ENCODE measurements at places on chromosomes 6 and 20.

DNA sequence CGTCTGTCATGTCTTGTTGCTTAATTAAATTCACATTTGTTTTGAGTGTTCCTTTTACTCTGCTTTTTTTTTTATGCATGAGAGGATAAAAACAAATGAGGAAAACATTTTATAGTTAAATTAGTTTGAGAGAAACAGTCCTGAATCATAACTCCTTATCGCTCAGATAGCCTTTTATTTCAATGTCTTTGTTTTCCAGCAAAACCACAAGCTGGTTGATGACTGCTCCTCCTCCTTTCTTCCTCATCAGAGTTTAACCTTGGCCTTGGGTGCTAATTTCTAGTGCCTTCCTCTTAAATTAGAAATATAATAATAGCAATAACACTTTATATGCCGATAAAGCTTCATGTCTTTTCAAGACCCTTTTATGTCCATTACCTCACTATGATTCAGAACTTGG is 3.1 kb downstream of the NOX3 start:
- DNase-seq: no peak

DNA sequence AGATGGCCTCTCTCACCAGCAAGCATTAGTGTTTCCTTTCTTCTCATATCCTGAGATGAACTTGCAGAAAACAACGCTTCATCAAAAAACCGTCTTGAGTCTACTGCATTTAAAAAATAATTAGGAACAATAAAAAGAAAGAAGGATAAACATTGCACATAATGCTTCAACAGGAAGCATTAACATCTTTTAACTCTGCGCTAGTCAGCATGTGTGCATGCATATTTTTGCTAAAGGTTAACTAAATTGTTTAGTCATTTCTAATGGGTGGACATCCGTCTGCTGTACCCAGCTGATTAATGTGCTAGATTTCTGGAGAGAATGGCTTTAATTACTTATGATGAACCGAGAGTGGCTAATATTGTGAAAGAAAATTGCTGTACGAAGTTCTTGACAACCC is 349.3 kb downstream of the SOX4 start:
- no peak for DNase-seq

GRCh38 chr6:135260612-135261011 is 79.5 kb downstream of the MYB start:
- DNase-seq: no peak

- no peak for DNase-seq
These were observed 69.5 kb downstream of the LCA5 start for GRCh38 chr6:79467716-79468115.

- DNase-seq: no peak
These were observed 301 bp downstream of the PPP1R3D start for GRCh38 chr20:59939879-59940128.

DNA sequence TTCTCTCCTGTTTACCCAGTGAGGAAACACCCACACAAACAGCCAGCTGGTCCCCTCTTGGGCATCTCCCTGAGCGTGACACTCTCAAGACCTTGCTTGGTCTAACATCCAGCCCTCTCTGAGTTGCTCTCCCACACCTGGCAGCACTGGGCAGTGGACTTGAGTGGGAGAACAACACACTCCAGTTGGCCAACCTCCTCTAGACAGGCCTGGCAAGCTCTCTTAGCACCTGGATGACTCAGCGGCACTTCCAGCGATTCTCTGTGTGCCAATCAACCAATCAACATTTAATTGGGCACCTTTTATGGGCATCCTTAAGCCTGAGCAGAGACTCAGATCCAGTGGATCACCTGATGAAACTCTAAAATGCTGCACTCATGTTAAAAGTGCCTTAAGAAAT is 76.6 kb upstream of the QKI start:
- DNase-seq: no peak

DNA sequence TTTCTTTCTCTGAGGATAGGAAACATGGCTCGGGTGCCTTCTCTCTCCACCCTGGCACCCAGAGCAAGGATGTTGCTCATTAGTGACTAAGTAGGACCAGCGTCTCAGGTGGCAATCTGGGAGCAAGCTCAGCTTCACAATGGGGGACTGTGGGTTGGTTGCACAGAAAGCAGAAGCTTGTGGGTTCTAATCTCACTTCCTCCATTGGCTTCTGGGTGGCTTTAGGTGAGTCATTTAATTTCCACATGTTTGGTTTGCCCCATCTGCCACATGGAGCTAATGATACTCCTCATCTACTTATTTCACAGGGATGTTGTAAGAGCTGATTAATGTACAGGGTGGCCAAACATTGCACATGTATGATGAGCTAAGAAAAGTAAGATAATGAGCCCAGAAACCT is 54.8 kb upstream of the AKIRIN2 start:
- DNase-seq: no peak

GRCh38 chr6:108187519-108187918 is 21.7 kb downstream of the NR2E1 start:
- no peak for DNase-seq

DNA sequence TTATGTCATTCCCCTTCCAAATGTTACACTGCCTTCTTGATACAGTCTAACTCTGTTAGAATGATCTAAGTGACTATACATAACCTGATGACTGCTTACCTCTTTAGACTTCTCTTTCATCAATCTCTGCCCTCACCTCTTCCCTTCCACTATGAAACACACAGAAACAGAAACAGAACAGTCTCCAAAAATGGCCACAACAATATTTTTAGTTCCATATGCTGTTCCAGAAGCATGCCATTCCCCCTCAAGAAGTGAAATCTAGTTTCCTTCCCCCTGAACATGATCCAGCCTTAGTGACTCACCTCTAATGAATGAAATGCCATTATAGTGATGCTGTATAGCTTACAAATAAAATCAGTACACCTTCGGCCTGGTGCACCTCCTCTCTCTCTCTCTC is 229.3 kb upstream of the TENT5A start:
- no peak for DNase-seq

GRCh38 chr20:47146686-47147085 is 209.8 kb downstream of the ZMYND8 start:
- DNase-seq: no peak

DNA sequence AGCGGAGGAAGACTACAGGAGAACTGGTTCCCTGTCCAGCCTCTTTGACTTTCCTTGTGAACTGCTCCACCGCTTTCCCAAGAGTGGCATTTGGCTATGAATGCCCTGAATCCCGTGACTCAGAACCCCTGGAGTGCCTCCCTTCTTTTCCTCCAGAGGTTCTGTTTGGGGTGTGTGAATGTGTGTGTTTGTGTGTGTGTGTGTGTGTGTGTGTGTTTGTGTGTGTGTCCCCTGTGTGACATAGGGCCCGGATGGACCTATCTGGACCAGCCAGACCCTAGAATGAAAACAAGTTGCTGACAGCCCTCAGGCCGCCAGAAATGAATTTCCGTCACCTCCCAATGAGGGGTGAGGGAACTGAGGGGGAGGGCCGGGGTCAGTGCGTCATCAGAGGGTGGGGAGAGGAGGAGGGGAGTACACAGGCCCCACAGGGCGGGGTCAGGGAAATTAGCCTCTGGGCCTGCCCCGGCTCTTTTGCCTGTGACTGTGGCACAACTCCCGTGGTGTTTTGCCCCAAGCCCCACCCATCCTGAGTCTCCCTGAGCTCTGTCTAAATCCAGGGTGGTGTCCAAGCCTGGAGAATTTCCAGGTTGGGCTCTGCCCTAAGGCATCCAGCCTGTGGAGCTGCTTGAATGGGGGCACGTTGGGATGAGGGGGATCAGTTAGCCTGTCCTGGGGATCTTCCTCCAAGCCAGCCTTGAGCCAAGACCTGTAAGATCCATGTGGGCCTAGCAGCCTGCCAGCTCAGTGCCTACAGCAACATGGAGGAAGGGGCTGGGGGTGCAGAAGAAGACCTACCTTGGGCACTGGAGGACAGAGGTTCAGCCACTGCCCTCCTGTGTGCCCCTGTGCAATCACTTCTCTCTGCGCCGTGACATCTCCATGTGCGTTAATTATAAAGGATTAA is 15.2 kb upstream of the MRPS18A start:
- DNase-seq: no peak

GRCh38 chr6:108051481-108051880 is 23.1 kb downstream of the OSTM1 start:
- no peak for DNase-seq

GRCh38 chr6:87291883-87292282 is 30.5 kb upstream of the SMIM8 start:
- peak; percentile 44 for DNase-seq

GRCh38 chr20:48295445-48295903 is 510.2 kb upstream of the SULF2 start:
- no peak for DNase-seq

DNA sequence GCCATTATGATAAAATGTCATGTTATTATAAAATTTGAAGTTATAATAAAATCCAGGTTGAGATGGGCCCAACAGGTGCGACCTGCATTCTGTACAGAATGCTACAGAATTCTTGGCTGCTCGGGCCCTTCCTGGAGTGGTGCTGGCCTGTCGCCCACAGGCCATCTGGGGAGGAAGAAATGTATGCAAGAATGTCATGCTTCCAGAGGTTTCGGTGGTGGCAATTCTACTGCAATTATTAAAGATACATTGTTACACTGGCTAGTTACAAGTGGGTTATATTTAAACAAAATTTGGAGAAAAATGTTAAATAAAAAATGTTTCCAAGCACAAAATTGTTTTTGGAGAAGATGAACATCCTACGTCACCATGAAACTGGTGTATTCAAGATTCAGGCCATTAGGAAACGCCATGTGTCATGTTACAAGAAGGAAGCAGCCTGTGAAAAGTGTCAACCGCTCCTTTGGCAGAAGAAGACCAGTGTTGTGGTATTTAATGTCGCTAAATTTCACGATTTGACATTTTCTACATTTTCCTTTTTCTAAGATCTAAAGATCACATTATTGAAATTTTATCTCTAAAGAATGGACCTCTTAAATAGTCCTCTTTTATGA is 7.1 kb downstream of the RAMACL start:
- no peak for DNase-seq

DNA sequence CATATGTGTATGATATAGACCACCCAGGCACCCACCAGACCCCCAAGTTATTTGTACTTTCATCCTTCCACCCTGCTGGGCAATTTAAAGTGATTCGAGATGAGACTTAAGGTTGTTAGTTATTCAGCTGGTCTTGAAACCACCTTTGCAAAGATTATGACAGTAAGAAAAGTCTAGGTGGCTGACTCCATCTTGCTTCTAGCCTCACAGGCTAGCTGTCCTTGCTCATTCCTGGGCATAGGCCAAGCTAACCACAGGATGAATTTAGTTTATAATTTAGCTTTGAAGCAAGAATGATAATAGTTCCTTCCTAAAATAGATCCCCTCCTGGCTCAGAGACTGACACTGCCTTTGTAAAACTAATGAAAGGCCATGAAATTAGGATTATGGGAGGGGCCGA is 71.9 kb upstream of the IYD start:
- DNase-seq: no peak

- DNase-seq: no peak
These were observed 52.6 kb upstream of the DACT2 start for GRCh38 chr6:168371981-168372711.

GRCh38 chr20:63100174-63100925 is 93.6 kb upstream of the BHLHE23 start:
- no peak for DNase-seq

- no peak for DNase-seq
These were observed 28.3 kb downstream of the MUC22 start for GRCh38 chr6:31038559-31038958.

DNA sequence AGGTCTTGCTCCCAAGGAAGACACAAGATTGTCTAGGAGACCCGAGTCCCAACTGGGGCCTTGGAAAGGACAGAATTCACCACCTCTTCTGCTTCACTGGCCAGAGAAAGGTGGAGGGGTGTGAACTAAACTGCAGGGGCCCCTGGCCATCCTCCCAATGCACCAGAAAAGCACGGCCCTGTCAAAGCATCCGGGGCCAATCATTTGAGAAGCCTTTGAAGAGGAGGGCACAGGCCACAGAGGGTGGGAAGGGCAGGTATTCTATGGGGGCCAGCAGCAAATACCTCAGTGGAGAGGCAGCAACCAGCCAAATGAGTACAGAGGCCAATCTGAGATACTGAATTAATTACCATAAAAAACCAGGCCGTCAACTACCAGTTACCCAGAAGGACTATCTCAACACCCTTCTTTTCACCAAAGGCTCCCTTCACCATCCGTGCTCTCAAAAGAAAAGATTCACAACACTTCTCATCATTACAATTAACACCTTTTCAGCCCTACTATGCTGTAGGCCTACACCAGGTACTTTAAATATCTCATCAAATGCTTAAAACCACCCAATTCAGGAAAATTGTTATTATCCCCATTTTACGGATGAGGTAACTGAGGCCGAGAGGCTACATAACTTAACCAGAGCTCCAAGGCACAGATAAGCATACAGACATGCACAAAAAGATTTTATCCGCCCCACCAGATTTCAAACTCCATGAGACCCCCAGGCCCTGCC is 50.7 kb downstream of the TRERF1 start:
- no peak for DNase-seq

GRCh38 chr6:24910961-24911725 is 24.6 kb downstream of the RIPOR2 start:
- peak; percentile 76 for DNase-seq

DNA sequence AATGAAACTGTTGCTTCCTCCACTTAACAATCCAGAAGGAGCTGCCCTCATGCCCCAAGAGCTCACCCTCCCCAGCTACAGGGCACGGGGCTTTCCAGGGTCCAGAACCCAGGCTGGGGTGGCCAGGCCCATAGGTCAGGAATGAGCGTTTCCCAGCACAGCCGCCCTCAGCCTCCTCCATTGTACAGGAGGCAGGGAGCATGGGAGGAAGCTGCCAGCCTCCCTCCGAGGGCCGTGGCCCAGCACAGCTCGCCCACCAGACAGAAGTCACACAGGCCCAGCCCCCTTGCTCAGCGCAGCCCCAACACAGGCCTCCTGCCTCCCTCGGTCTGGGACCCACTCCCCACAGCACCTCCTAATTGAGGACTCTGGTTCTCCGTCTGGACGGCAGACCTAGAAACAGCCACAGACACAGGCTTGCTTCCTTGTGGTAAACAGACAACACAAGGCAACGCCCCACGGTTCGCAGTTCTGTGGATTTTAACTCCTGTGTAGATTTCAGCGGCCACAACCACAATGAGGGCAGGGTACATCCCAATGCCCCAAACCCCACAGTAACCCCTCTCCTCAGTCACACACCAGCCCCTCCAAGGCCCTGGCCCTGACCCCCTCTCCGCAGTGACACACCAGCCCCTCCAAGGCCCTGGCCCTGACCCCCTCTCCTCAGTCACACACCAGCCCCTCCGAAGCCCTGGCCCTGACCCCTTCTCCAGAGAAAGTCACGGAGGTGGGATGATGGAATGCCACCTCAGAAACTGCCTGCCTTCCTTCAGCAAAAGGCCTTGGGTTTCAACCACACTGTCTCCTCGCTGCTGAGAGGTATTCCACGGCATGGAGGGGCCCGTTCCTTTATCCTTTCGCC is 173.5 kb downstream of the DLL1 start:
- no peak for DNase-seq

- DNase-seq: no peak
These were observed 8.9 kb downstream of the MANBAL start for GRCh38 chr20:37298190-37298939.

- no peak for DNase-seq
These were observed 2.3 kb downstream of the FERMT1 start for GRCh38 chr20:6120491-6120988.

All from NCI-H1105 (cell line).